ENCODE measurements at places on chromosomes 3 and 15.

DNA sequence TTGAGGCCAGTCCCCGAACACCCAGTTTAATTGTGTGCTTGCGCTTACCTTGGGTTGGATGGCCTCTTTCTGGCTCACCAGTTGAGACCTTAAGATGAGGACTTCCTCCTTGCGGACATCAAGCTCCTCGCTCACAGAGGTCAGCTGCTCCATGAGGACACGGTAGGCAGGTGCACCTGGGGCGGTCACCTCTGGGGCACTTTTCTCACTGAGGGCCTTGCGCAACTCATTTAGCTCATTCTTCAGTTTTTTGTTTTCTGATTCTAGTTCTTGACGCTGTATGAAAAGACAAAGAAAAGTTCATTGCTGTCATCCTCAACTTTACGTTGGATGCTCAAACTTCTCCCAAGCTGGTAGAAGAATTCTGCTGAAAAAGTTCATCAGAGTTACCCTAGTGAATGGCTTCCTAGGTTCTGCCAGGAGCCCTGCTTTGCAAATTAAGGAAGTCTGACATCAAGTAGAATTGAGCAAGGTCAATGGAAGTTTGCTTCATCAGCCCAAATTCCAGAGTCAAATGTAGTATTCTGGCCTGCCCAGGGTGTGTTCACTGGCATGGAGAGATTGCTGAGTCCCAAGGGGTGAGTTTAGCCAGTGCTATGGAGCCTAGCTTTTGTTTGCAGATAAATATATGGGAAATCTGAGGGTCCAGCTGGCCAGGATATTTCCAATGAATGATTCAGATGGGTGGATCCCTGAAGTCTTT is 55.8 kb upstream of the MYO5C start:
- DNase-seq = no peak

- DNase-seq = peak; percentile 41
Measured at GRCh38 chr15:80619680-80620079, 75.4 kb upstream of the ABHD17C start.

DNA sequence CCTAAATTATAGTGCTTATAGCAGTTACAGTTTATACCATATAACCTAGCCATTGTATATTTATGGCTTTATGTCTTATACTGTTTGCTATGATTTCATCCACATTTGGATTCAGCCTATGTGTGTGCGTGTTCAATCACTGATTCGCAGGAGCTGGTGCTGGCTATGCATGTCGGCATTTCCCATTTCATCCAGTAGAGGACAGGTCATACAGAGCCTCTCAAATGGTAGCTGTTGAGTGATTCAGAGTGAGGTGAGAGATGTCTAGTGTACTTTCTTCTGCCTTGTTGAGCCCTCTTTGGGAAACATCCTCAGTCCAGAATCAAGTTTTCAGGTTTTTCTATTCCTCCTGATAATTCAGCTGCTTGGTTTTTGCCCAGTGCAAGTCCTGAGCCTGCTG is 76.1 kb downstream of the FRMD4B start:
- DNase-seq = peak; percentile 41

GRCh38 chr3:175349168-175349567 is 490.0 kb downstream of the NAALADL2 start:
- DNase-seq = peak; percentile 9

DNA sequence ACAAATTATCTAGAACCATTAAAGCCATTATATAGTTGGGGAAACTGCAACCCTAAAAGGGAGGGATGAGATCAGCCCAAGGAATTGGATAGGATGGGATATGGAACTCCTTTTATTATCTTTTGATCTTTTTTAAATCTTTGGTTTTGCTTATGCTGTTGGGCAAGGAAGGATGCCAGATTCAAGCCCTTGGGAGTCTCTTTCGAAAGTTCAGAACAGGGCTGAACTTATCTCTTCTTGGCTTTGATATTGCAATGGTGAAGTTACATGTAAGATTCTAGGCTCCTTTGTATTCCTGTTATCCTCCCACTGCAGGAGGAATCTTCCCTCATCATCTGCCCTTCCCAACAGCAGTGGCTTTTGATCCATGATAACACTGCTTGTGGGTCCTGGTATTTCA is 10.0 kb upstream of the SLC22A13 start:
- no peak for DNase-seq

GRCh38 chr3:154235330-154235729 is 89.0 kb downstream of the DHX36 start:
- no peak for DNase-seq

- no peak for DNase-seq
Measured at GRCh38 chr3:188780193-188781147, 391.3 kb upstream of the TPRG1 start.

Measured in hematopoietic multipotent progenitor cell (in vitro differentiated cells).